Nephron progenitor cell (in vitro differentiated cells): ENCODE measurements at places on chromosomes 12 and 14.
A peak's percentile ranks its signal among the peaks of the same experiment; 100 is the strongest.

DNA sequence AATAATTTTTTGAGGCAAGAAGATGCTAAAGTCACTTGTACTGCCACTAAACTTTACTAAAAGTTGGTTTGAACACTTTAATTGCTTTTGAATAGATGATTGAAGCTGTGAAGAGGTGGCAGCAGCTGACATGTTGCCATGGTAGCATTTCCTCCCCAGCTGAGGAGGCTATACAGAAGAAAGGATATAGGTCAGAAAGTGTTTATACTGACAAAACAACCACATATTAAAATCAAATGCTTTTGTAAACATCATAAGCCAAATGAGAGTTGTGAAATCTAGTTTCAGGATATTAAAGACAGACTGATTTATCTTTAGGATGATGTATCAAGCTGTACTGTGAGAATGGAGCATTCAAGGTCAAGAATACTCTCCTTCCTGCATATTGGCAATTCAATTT, 41.7 kb downstream of the TSPAN19 start:
- H3K4me3 ChIP-seq: no peak overlapping the region
- H3K36me3 ChIP-seq: no peaks in the 10 kb centered on the region
- no peaks in the 10 kb centered on the region for H3K27me3 ChIP-seq
- DNase-seq: no peak
- H3K4me1 ChIP-seq: peaks cover 14% of the 10 kb centered on the region

- H3K27ac ChIP-seq: peak overlapping the region; percentile 98
- DNase-seq: peak; percentile 86
- peaks cover 6% of the 10 kb centered on the region for H3K27me3 ChIP-seq
- peaks cover 41% of the 10 kb centered on the region for H3K36me3 ChIP-seq
- H3K4me3 ChIP-seq: peak overlapping the region; percentile 58
These were observed 6.0 kb downstream of the GAPDH start for GRCh38 chr12:6540181-6540877.

DNA sequence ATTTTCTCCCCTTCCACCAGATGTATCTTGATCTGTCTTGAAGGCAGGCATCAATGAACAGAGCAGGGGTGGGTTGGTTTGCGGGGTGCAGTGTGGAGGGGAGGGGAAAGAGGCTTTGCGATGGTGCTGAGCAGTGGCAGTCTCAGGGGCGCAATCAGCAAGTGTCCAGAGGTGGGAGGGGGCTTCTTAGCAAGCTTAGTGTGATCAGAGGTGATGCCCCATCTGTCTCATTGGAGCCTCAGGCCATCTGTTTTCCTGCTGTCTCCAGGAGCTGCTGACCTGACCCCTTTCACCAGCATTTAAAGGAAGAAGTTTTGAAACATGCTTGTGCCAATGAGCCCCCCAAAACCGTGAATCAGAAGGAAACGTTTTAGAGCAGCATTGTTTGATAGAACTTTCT, 187.7 kb upstream of the LHX5 start:
- H3K27me3 ChIP-seq: peaks cover 18% of the 10 kb centered on the region
- H3K36me3 ChIP-seq: no peaks in the 10 kb centered on the region
- DNase-seq: no peak
- H3K4me1 ChIP-seq: peaks cover 19% of the 10 kb centered on the region
- H3K4me3 ChIP-seq: no peak overlapping the region

- H3K36me3 ChIP-seq: peaks cover 11% of the 10 kb centered on the region
- peak overlapping the region; percentile 1 for H3K4me3 ChIP-seq
- no peak for DNase-seq
- peaks cover 8% of the 10 kb centered on the region for H3K27me3 ChIP-seq
These were observed 75.2 kb downstream of the TNFAIP2 start for GRCh38 chr14:103198131-103199105.

DNA sequence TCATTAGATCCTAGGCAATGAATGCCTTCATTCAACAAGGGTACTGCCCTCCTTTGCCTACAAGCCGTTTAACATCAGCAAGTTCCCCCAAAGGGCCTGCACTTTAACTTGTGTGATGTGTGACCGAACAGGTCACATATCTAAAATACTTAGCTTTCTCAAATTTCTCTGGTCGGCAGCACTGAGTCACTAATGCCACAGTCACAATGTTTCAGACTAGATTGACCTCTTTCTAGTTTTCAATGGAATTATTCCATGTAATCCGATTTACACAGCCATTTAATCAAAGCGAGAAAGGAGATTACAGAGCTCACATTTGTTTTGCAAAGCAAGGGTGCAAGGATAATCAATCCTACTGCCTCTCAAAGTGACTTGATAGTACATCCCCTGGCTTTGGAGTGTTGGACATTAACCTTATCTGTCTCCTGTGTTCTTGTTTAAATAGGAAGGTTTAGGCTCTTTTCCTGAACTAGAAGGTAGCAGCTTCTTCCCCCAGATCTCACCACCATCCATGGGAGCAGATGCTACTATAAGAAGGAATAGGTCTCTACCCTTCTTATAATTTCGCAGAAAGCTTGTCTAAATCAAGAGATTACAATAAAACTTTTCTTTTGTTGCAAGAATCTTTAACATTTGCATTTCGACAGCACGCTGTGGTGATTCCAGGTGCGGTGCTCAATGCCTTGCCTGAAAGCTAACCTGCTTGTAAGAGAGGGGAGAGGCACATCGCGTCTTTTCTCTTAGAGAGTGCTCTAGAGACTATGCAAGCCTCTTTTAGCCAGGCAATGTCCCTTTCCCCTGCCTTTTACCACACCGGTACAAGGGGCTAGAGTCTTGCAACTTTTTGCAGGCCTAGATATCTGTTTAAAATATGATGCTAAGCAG, 1.8 kb downstream of the KITLG start:
- peak; percentile 13 for DNase-seq
- H3K27ac ChIP-seq: no peak overlapping the region
- H3K4me1 ChIP-seq: peaks cover 66% of the 10 kb centered on the region
- no peaks in the 10 kb centered on the region for H3K36me3 ChIP-seq
- peak overlapping the region; percentile 91 for H3K4me3 ChIP-seq
- H3K27me3 ChIP-seq: peaks cover 14% of the 10 kb centered on the region

- no peak overlapping the region for H3K27ac ChIP-seq
- no peaks in the 10 kb centered on the region for H3K27me3 ChIP-seq
- peaks cover 9% of the 10 kb centered on the region for H3K4me1 ChIP-seq
- no peak for DNase-seq
- H3K36me3 ChIP-seq: no peaks in the 10 kb centered on the region
- H3K4me3 ChIP-seq: no peak overlapping the region
These were observed 25.2 kb upstream of the NRDE2 start for GRCh38 chr14:90356925-90357324.

DNA sequence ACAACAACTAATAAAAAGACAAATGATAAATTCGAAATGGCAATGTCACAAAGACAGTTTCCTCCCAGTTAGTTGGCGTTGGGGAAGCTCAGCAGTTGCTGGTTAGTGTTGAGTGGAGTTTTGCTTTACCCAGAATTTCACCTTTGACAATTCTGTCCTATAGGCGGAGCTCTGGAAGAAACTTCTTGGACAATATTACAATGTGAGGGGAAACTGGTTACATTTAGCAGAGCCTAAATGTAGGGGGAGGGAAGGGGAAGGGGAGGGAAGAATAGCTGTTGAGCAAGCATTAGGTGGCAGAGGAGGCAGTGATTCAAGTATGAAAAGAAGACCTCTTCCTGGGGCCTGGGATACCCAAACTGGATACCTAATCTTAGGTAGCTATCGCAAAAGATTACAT, 51.4 kb downstream of the BDKRB1 start:
- DNase-seq: no peak
- H3K4me3 ChIP-seq: no peak overlapping the region

- H3K36me3 ChIP-seq: peaks cover 69% of the 10 kb centered on the region
- H3K4me1 ChIP-seq: no peaks in the 10 kb centered on the region
- no peak overlapping the region for H3K4me3 ChIP-seq
- DNase-seq: no peak
- peak overlapping the region; percentile 94 for H3K27ac ChIP-seq
These were observed 30.4 kb downstream of the KANSL2 start for GRCh38 chr12:48651681-48652080.

GRCh38 chr12:10165421-10165820, 6.5 kb downstream of the OLR1 start:
- no peaks in the 10 kb centered on the region for H3K36me3 ChIP-seq
- H3K4me1 ChIP-seq: no peaks in the 10 kb centered on the region
- H3K27ac ChIP-seq: no peak overlapping the region
- no peaks in the 10 kb centered on the region for H3K27me3 ChIP-seq

- peaks cover 4% of the 10 kb centered on the region for H3K27me3 ChIP-seq
- peaks cover 10% of the 10 kb centered on the region for H3K4me1 ChIP-seq
- no peak overlapping the region for H3K27ac ChIP-seq
- no peak overlapping the region for H3K4me3 ChIP-seq
- no peaks in the 10 kb centered on the region for H3K36me3 ChIP-seq
- no peak for DNase-seq
These were observed 32.4 kb downstream of the PLEKHG7 start for GRCh38 chr12:92735131-92735721.

DNA sequence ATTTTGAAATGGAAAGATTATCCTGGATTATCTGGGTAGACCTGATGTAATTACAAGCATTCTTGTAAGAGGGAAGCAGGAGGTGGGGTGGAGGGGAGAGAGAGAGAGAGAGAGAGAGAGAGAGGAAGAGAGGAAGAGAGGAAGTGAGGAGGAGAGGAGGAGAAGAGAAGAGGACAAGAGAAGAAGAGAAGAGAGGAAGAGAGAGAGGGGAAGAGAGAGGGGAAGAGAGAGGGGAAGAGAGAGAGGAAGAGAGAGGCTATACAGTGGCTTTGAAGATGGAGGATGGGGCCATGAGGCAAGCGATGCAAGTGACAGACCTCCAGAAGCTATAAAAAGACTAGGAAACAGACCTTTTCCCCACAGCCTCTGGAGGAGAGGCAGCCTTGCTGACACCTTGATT, 13.7 kb upstream of the CHST11 start:
- H3K27ac ChIP-seq: no peak overlapping the region
- H3K27me3 ChIP-seq: no peaks in the 10 kb centered on the region
- no peak overlapping the region for H3K4me3 ChIP-seq

- no peaks in the 10 kb centered on the region for H3K36me3 ChIP-seq
- DNase-seq: no peak
- H3K4me1 ChIP-seq: no peaks in the 10 kb centered on the region
- H3K27me3 ChIP-seq: no peaks in the 10 kb centered on the region
- H3K27ac ChIP-seq: no peak overlapping the region
These were observed 723.7 kb upstream of the USP15 start for GRCh38 chr12:61536525-61536924.

DNA sequence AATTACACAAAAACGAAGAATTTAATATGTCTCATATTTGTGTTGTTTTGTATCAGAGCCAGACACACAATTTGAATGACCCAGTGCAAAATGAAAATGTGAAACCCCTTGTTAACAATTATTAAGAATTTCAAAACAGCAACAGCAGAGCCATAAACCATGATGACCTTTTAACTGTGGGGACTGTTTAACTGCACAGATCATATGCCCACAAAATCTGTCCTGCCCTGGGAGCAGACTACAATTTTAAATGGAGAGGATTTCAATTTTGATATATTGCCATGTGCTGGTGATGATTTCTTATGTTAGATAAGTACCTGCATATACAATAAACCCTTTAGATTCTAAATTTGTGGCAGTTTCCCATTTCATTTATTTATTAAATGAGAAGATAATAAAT, 455.5 kb upstream of the MGAT4C start:
- no peak overlapping the region for H3K4me3 ChIP-seq
- H3K36me3 ChIP-seq: no peaks in the 10 kb centered on the region
- H3K27me3 ChIP-seq: no peaks in the 10 kb centered on the region
- H3K27ac ChIP-seq: no peak overlapping the region

DNA sequence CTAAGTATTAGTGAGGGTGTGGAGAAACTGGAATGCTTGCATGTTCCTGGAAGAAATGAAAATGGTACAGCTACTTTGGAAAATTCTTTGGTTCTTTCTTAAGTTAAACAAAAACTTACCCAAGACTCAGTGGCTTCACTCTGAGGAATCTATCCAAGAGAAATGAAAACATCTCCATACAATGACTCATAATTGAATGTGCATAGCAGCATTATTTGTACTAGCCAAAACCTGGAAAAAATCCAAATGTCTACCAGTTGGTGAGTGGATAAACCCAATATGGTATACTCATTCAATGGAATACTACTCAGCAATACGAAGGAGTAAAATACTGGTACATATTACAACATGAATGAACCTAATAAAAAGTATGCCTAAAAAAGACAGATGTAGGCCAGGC, 18.0 kb upstream of the CRACR2A start:
- peaks cover 12% of the 10 kb centered on the region for H3K27me3 ChIP-seq
- H3K4me3 ChIP-seq: no peak overlapping the region
- H3K4me1 ChIP-seq: no peaks in the 10 kb centered on the region
- no peak overlapping the region for H3K27ac ChIP-seq
- H3K36me3 ChIP-seq: peaks cover 5% of the 10 kb centered on the region
- DNase-seq: no peak

GRCh38 chr14:55426891-55427290, 13.5 kb downstream of the TBPL2 start:
- no peak overlapping the region for H3K4me3 ChIP-seq
- peaks cover 28% of the 10 kb centered on the region for H3K27me3 ChIP-seq
- H3K36me3 ChIP-seq: no peaks in the 10 kb centered on the region
- no peak for DNase-seq
- no peaks in the 10 kb centered on the region for H3K4me1 ChIP-seq

DNA sequence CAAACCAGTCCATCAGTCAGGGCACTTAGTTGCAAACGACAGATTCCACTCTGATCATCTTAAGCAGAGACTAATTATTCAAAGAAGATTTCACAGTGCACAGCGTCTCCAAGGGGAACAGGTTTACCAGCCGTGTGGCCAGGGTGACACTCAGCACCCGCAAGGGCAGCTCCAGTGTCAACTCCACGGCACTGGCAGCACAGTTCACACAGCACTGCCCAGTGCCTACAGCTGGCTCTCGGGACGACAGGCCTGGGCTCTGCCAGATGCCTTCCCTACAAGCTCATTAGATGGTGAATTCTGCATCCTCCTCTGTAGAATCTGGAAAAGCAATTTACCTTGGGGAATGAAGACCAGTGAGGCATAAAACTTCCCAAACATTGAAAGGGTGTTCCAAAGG, 4.9 kb downstream of the OR10P1 start:
- peaks cover 7% of the 10 kb centered on the region for H3K36me3 ChIP-seq
- H3K4me3 ChIP-seq: no peak overlapping the region
- H3K4me1 ChIP-seq: peaks cover 7% of the 10 kb centered on the region
- no peak for DNase-seq
